ENCODE measurements at places on chromosomes 13 and 19. TPM values are rescaled to one million over a fixed set of nuclear protein-coding genes. Genes with fewer than 3 reads are reported as not detected.

FBXL12 gene
- total RNA-seq = 21.5 TPM

DNA sequence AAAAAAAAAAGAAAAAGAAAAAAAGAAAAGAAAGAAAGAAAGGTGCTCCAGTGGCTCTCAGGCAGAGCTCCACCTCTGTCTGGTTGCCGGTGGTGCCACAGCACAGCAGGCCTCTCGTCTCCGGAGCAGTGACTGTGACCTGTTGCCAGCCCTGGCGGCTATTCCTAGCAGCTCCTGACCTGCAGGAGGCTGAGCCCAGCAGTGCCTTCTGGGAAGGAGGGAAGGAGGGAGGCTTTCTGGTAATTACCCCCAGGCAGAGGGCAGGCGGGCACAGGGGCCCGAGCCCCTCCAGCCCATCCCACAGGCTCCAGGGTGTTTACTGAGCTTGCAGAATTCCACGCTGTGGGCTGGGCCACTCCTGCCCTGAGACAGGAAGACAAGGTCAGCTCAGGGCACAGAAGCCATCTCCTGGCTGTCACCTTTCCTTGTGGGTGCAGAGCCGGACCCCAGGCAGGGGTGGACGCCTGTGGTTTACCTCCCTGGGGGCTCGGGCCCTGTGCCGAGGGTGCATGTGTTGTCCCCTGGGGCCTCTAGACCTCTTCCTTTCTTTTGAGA is 77.9 kb downstream of the GNG7 start:
- H3K4me1 ChIP-seq = peaks cover 44% of the 10 kb centered on the region
- no peaks in the 10 kb centered on the region for H3K36me3 ChIP-seq
- no peak overlapping the region for H3K4me3 ChIP-seq
- peak overlapping the region; percentile 58 for H3K27ac ChIP-seq
- no peaks in the 10 kb centered on the region for H3K27me3 ChIP-seq

DNA sequence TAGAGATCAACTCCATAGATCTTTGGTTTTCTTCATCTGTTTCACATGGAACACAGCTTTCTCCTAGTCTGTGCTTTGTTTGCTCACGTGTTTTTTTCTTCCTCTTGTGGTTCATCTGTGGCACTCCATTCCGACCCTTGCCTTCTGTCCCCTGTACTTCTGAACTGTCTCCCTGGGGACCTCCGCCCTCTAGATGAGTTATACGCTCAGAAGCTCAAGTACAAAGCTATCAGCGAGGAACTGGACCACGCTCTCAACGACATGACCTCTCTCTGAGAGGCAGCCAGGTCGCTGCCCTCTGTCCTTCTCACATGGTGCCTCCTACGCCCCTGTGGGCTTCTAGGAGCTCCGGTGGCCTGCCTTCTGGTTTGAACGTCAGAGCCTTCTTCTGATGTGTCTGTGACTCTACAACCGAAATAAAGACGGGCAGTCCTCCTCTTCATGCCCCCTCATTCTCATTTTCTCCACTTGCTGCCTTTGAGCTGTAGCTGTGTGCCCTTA is 16.6 kb upstream of the RAB8A start:
- DNase-seq = no peak
- H3K36me3 ChIP-seq = peaks cover 100% of the 10 kb centered on the region
- H3K27me3 ChIP-seq = no peaks in the 10 kb centered on the region
- H3K4me1 ChIP-seq = peaks cover 8% of the 10 kb centered on the region
- no peak overlapping the region for H3K4me3 ChIP-seq

GRCh38 chr13:39044536-39044935 is 6.3 kb downstream of the NHLRC3 start:
- H3K27ac ChIP-seq = no peak overlapping the region
- no peak overlapping the region for H3K4me3 ChIP-seq
- H3K27me3 ChIP-seq = no peaks in the 10 kb centered on the region
- no peak for DNase-seq
- H3K36me3 ChIP-seq = peaks cover 8% of the 10 kb centered on the region

DNA sequence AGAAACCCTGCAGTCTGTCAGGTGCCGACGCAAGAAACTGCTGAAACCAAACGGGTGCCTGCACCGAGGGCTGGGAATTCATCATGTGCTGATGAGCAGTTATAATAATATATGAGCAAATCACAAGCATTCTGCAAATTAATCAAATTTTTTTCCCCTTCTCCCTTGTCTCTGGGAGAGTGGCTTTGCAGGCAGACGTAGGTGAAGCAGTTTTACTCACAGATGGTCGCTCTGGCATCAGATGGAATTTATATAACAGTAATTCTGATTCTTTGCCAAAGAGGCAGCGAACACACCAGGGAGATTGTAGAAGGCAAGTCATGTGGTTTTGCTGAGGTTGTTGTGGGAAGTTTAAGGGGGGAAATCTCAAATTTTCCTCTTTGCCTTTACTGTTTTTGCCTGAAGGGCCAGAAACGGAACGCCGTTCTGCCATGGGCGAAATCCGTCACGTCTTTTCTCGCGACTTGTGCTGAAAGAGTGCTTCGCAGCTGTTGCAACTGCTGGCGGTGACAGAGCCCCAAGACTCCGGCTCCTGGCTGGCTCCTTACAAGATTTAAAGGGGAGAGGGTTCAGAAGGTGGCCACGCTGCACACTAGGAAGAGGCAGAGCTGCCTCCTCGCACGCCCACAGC is 320.1 kb downstream of the ZNF536 start:
- no peak overlapping the region for H3K27ac ChIP-seq
- no peaks in the 10 kb centered on the region for H3K4me1 ChIP-seq
- peak overlapping the region; percentile 19 for H3K4me3 ChIP-seq
- peaks cover 19% of the 10 kb centered on the region for H3K27me3 ChIP-seq
